GM18507 (cell line): ENCODE measurements at places on chromosomes 11 and 22.

GRCh38 chr22:41822317-41823057, 10.4 kb upstream of the SREBF2 start:
- DNase-seq: no peak

DNA sequence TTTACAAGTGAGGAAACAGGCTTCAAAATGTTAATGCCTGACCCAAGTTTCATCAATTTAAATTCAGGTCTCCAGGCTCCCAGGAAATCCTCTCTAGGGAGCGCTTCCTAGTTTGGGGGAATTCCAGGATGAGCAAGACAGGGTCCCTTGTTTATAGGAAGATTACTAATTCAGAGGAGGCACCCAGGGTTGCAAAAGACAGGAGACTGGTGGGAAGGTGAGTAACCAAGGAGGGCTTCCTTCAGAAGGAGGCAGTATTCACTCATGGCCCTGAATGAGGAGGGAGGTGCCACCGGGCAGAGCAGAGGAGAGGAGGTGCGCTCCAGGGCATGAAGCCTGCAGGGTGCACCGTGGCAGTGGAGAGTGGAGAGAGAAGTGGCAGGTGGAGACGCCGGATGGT, 1.6 kb downstream of the TMEM132A start:
- DNase-seq: no peak

DNA sequence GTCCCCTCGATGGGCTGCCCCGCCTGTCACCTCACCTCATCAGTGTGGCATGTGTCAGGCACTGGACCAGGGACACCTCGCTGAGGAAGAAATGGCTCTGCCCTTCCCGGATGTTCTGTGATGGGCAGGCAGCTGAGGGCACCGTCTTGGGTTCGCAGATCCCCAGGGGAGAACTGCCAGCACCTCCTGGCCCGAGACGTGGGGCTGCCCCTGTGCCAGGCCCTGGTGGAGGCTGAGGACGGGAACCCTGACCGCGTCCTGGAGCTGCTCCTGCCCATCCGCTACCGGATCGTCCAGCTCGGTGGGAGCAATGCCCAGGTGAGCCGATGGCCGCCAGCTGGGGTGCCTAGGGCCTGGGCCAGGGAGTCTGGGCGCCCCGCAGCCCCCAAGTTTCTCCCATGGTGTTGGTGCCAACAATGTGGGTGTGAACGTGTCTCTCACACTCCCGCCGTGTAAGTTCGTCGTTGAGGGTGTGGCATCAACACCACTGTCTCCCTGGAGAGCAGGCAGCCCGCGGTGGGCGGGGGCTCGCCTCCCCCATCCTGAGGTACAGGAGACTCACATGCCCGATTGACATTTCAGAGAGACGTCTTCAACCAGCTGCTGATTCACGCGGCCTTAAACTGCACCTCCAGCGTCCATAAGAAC, 7.3 kb upstream of the GTSE1 start:
- no peak for DNase-seq

DNA sequence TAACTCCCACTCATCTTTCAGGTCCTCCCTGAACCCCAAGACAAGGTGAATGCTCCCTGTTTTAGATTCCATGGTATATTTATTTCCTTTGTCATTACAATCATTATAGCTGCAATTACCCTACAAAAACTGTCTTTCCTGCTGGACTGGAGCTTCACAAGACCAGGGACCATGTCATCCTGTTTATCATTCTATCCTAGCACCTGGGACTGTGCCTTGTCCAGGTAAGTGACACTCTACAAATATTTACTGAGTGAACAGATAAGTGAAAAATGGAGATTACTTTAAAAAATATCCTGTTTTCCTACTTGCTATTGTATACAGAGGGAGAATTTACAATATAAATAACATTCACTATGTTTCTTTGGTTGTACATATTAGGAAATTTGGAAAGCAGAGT, 22.5 kb upstream of the ELF5 start:
- no peak for DNase-seq

GRCh38 chr11:101576456-101576855, 7.4 kb downstream of the TRPC6 start:
- DNase-seq: no peak

GRCh38 chr11:8017894-8018483, 30.9 kb downstream of the EIF3F start:
- DNase-seq: no peak

DNA sequence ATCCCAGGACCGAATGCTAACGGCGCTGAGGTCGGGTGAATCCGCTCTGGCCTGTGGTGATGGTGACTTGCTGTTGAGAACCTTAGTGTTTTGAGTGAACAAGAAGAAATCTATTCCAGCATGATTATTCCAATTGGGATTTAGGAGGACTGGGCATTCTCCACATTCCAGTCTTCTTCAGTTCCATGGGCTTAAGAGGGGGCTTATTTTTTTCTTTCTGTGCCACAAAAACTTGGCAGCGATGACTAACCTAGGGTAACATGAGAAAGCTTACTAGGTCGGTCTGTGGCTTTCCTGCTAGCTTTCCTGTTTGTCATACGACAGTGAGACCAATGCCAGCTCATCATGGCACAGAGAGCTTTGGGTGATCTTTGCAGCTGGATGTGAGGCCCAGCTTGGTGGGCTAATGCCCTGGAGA, 62.9 kb upstream of the ATXN10 start:
- DNase-seq: no peak

DNA sequence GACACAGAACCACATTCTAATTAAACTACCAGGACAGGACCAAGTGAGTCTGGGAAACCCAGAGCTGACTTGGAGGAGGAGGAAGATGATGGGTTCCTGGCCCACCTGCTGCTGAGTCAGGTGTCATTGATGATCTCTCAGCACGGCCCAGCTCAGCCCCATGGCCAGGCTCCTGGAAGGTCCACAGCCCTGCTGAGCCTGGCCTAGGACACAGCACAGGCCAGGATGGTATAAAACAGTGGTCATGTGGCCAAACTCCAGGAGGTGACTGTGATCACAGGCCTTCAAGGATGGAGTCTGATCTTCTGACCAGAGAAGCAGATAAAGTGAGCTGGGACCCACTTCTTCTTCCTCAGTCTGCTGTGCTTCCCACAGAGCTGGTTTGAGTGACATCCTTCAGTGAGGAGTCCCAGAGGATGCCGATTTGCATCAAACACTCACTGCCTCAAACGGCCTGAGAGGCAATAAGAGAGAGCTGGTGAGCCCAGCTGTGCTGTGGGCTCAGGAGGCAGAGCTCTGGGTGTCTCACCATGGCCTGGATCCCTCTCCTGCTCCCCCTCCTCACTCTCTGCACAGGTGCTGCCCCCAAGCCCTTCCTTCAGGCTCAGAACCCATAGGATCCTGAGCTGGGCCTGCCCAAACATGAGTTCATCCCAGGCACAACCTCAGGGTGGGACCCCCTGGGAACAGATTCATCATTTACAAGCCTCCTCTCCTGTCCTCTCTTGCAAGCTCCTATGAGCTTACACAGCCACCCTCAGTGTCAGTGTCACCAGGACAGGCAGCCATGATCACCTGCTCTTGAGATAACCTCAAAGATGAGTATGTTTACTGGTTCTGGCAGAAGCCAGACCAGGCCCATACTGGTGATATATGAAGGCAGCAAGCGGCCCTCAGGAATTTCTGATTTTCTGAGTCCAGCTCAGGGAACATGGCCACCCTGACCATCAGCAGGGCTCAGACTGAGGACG, 37.7 kb upstream of the IGLL5 start:
- no peak for DNase-seq

DNA sequence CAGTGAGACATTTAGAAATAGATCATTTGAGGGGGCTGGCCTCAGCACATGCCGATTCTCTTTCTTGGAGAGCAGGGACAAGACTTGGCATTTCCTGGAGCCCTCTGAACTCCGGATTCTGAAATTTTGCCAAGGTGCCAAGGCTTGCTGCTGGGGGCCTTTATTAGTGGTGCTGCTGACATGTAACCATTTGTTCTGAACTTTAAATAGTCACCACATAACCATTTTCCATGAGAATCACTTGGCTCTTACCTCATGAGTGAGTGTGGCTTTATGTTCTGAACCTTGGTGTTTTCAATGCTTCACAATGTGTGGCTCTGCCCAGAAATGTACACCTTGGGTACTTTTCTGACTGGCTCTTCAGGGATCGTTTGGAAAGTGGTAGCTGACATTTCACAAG, 33.3 kb downstream of the SYT13 start:
- DNase-seq: no peak
